ENCODE measurements at places on chromosomes 3 and 15.

DNA sequence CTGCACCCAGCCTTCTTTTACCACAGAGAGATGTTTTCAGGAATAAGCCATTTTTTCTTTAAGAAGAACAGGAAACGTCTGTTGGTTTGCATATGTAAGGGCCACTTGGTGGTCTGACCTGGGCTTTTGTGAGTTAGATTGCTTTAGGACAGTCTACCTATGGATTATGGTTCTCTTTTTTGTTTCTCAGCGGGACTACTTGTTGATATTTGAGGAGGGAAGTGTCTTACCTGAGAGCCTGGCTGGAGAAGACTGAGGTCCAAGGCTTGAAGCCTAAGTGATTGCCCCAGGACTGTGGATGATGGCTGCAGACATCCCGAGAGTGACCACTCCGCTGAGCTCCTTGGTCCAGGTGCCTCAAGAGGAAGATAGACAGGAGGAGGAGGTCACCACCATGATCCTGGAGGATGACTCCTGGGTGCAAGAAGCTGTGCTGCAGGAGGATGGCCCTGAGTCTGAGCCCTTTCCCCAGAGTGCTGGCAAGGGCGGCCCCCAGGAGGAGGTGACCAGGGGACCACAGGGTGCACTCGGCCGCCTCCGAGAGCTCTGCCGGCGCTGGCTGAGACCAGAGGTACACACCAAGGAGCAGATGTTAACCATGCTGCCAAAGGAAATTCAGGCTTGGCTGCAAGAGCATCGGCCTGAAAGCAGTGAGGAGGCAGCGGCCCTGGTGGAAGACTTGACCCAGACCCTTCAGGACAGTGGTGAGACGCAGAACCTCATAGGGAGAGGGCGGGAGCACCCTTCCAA lies 3.0 kb downstream of the ZSCAN2 start:
- no peak for DNase-seq

- no peak for DNase-seq
Observed at GRCh38 chr3:191363221-191363620, 32.9 kb upstream of the UTS2B start.

DNA sequence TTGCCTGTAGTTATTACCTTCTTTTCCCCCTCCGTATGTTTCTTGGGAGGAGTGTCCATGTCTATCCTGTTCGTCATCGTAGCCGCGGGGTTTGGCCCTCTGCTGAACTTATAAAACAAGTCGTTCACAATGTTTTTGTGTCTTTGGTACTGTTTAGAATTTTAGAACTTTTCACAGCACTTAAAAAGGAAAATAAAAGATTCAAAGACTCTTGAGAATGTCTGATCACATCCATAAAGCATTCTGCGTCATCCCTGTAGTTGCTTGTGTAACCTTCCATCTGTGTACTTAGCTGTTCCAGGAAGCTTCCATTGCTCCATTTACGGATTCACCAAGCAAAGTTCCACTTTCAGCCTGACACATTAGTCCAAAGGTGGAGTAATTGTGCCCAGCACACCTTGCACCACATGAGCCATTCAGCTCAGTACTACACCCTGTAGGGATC lies 677.1 kb upstream of the NR2F2 start:
- DNase-seq: no peak

- DNase-seq: no peak
Observed at GRCh38 chr3:8845641-8846040, 76.2 kb upstream of the OXTR start.

DNA sequence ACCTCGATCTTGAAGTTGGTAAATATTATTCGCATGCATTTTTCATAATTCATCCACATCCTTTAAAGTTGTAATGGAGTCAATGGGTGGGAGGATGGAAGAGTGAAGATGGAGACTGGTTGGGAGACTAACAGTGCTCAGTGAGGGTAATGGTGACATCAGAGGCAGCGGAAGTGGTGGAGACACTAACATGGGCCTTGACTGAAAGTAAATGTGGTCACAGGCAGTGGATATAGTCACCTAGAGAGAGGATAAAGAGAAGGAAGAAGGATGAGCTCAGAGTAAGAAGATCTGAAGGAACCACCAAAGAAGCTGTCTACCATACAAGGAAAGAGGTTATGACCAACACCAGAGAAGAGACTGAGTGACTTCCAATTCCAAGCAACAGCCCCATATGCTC lies 281.6 kb upstream of the STT3B start:
- DNase-seq: no peak

Data from G401 (cell line).